ENCODE measurements at places on chromosomes 12 and 14.

- no peak for DNase-seq
These were observed 268.5 kb upstream of the USP15 start for GRCh38 chr12:61991661-61992060.

- DNase-seq: no peak
These were observed 88.5 kb downstream of the PPM1H start for GRCh38 chr12:62846491-62846890.

DNA sequence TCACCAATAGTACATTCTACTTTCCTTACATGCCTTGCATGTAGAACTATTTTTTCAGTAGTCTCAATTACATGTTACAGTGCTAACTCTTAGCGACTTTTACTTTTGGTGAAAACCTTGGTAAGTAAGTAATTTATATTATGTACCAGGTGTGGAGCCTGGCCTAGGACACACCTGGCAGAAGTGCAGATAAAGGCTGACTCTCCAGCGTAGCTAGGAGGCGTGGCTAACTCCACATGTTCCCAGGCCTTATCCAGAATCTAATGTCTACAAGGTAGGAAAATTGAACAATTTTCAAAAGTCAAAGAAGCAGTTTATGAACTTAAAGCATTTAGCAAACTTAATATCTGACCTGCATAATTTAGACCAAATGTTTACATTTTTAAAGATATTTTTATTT, 157.4 kb downstream of the DHRS2 start:
- DNase-seq: no peak

DNA sequence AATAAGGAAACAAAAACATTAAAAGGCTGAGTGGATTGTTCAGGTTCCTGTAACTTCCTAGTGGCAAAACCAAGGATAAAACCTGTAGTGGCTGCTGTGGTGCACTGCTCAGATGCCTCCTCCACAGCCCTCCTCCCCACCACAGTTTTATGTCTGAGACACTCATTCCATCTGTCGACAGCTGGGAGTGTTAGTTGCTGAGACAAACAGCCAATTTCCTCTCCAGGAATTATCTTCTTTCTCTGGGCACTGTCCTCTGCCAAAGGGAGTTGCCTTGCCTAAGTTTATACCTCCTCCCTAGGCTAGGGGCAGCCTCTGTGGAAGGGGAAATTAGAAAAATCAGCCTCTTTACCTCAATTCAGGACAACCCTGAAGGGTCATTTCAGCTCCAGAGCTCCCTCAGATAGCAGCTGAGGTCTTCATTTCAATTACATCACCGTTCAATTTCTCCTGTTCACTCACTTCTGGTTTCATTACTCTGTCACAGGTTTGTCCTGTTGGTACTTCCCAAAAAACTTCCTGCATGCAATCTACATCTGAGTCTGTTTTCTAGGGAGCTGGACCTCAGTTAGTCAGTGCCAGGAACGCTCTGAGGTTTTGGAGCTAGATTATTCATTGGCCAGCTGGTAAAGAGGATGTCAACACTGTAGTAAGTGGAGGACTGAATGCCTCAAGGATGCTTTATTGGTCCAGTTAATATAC, 74.9 kb upstream of the ATP2B1 start:
- DNase-seq: no peak

DNA sequence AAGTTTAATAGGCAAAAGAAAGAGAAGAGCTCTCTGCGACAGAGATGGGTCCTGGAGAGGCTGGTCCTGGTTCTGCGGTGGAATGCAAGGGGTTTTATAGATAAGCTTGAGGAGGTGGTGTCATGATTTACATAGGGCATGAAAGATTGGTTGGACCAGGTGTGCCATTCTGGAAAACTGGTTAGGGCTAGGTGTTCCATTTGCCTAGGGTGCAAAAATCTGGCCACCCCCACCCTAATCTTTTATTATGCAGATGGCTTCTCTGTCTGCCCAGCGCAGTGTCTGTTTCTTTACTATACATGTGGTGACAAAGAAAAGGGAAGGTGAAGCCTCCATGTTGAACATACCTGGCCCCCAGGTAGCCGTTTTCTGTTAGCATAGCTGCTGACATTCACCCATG, 65.4 kb downstream of the ERC1 start:
- DNase-seq: no peak

- DNase-seq: no peak
These were observed 24.3 kb downstream of the GPRC5A start for GRCh38 chr12:12915656-12916055.

DNA sequence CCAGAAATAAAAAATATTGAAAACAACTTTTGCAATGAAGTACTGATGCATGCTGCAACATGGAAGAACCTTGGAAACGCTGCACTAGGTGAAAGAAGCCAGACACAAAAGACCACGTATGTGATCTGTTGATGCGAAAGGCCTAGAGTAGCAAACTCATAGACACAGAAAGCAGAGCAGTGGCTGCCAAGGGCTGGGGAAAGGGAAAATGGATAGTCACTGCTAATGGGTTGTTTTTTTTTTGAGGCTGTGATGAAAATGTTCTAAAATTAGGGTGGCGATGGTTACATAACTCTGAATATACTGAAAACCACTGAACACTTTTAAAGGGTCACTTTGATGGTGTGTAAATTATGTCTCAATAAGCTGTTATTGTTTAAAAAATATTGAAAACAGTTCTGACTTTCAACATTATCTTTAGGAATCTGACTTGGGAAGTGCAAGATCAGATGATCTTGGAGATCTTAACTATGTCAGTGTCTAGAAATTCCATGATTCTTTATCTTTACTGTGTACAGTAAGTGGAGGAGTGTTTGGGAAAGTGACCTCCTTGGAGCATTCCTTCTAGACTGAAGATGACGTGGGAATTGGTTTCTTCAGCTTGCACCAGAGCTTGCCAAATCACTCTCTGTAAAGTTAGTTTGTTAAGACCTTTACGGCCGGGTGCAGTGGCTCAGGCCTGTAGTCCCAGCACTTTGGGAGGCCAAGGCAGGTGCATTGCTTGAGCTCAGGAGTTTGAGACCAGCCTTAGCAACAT, 12.4 kb downstream of the MLXIP start:
- no peak for DNase-seq

GRCh38 chr14:71395636-71396035, 488.4 kb downstream of the PCNX1 start:
- DNase-seq: no peak

GRCh38 chr12:6315704-6316597, 5.5 kb downstream of the PLEKHG6 start:
- DNase-seq: no peak

DNA sequence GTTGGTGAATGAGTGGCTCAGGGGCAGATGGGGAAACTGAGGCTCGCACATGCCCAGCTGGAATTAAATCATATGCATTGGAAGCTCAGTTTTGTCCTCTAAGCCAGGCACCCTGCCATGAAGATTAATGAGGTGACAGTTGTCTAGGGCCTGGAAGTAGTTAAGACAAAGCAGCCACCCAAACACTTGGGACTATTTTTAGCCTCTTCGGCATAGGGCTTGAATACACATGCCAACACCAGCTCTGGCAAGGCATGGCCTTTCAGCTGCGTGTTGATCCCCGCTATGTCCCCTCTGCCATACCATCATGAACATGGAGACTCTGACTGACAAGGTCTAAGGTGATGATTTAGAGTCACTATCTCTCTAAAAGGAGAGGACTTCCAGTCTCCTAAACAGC, 250.2 kb downstream of the KSR2 start:
- DNase-seq: no peak

GRCh38 chr12:129901254-129901653, 2.6 kb downstream of the TMEM132D start:
- peak; percentile 2 for DNase-seq

- DNase-seq: peak; percentile 82
These were observed 146.1 kb downstream of the CHST11 start for GRCh38 chr12:104602896-104603295.

DNA sequence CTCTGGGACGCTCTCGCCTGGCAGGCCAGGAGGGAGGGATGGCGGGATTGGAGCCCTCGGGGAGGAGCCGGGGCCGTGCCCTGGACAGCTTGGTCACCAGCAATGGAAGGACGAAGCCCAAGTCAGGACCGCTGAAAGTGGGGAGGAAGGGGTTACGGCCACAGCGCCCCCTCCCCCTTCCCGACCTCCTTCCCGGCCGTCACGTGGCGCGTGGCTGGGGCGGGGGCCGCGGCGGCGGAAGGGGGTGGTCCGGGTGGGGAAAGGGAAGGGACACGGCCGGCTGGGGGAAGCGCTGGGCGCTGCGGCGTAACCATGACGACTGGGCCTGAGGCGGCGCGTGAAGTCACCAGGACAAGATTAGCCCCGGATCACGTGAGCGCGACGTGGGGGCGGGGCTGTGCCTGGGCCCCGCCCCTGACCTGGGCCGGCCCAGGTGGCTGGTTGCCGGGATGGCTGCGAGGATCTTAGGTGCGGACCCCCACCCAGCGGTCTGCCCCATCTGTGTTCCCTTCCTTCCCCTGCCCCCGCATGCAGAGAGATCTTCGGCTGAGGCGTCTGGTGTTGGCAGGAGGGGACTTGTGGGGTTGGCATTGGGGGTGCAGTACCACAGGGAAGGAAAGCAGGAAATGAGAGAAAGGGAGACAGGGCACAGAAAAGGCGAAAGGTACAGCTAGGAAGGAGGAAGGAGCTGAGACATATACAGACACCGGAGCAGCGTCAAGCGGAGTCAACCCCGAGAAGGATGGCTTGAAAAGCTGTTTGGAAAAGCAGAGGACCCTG, 6.2 kb downstream of the MAP3K12 start:
- peak; percentile 75 for DNase-seq

DNA sequence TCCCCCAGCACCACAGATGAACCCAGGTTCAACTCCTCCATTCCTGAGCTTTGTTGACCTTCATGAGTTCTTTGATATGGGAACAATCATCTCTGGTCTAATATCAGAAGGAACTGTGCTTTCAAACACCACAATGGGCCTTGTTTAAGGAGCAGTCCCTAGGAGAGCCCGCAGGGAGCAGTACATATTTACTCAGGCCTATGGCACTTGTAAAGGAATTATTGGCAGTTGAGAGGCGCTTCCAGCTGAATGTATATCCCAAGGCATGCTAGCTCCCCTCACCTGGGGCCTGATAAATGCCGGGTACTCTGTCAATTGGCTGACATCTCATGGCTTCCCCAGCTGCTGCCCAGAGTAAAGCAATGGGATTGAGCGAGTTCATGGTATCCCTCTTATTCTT, 76.2 kb downstream of the ZFP36L1 start:
- DNase-seq: no peak

- no peak for DNase-seq
These were observed 80.6 kb downstream of the PRKAB1 start for GRCh38 chr12:119748497-119748896.

DNA sequence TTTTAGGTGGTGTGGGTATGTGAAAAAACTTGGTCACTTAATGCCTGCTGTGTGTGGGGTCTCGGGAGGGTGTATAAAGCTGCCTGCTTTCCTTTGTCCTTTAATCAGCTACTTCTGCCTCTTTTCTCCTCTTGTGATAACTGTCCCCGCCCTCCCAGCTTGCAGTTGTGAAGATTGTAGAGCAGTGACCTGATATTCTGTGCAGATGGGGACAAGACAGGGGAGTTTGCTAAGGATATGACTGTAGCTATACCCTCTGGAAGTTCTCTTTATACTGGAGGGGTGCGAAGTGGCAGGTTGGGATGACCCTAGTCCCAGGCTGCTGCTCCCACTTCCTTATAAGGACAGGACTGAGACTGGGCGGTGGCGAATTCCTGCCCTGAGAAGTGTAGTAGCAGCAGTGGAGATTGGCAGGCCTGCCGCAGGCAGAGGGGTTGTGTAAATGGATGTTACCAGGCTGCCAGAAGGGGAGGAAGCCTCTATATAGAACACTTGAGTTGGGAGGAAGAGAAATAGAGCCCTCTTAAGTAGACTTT, 835 bp downstream of the MYL6 start:
- DNase-seq: peak; percentile 55

GRCh38 chr14:48857366-48857765, 728.8 kb downstream of the RPS29 start:
- DNase-seq: no peak

DNA sequence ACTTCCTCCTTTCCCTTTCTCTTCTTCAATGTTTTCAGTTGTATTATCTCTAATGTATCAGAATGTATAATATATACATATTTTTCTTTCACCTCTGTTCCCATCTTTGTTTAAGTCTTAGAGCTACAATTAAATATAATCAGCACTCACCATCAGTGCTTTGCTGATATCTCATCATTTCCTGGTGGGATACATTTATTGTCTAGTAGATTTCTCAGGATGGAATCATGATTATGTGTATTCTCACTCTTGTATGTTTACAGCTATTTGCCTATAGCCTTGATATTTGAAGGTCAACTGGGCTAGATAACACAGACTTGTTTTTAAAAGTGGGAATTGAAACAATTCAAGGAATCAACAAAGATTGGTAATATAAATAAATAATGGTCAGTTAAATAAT, 124.9 kb upstream of the EEA1 start:
- no peak for DNase-seq

DNA sequence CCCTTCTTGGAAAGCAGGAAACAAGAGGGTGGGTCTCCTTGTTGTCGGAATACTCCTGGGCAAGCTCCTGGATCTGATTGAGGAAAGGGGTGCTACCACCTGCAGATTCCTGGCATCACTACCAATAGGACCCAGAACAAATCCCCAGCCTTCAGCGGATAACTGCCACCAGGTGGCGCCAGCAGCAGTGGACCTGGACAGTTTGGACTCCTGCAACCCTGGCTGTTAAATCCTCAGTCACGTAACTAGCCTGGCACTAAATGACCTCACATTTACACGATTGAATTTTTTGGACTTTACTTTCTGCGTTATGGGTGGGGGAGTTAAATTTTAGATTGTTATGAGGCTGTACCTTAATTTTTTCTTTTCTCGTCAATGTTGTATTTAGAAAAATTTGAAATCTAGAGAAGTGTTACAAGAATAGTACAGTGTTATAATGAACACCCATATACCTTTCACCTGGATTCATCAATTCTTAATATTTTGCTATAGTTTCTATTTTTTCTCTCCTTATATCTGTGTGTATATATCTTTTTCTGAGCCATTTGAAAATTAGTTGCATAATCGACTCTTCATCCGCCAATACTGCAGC, 95.6 kb downstream of the GAS2L3 start:
- peak; percentile 56 for DNase-seq

DNA sequence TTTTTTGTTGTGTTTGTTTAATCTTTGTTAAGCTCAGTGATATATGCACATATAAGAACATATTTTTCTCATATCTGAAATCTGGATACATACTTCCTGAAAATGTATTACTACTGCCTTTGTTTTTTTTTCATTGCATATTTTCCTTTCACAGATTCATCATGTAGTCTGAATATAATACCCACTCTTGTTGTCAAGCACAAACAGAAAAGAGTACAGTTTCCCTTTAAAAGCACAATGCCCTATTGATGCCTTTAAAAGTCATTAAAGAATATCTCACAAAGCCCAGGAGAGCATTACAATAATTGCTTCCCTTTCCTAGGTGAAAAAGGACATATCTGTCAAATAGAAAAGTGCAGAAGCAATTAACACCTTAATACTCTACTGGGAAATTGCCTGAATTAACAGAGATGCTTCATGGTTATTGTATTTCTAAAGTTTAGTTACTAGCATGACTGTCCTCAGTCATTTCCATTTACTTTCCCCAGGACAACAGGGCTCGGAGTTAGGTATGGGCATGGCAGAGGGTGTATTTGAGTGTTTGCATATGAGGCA, 107.4 kb downstream of the GRIP1 start:
- no peak for DNase-seq
